ENCODE measurements at places on chromosomes 7 and 10.

DNA sequence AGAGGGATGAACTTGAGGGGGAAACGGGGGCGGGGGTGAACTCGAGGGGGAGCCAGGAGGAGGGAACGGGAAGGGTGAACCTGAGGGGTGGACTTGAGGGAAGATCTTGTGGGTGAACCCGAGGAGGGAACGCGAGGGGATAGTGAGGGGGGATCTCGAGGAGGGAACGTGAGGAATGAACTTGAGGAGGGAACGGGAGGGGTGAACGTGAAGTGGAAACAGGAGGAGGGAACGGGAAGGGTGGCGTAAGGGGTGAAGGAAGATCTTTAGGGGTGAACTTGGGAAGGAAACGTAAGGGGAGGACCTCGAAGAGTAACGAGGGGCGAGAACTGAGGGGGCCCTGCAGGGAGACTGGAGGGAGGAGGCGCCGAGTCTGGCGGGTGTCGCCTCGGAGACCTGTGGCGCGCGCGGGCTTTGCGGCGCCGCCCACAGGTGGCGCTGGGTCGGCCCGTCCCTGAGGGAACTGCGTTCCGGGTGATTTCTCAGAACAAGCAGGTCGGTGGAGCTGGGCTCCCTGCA lies 651 bp downstream of the MYO3A start:
- peak; percentile 5 for DNase-seq

GRCh38 chr7:14759785-14760184 lies 142.8 kb downstream of the DGKB start:
- DNase-seq, result no peak

DNA sequence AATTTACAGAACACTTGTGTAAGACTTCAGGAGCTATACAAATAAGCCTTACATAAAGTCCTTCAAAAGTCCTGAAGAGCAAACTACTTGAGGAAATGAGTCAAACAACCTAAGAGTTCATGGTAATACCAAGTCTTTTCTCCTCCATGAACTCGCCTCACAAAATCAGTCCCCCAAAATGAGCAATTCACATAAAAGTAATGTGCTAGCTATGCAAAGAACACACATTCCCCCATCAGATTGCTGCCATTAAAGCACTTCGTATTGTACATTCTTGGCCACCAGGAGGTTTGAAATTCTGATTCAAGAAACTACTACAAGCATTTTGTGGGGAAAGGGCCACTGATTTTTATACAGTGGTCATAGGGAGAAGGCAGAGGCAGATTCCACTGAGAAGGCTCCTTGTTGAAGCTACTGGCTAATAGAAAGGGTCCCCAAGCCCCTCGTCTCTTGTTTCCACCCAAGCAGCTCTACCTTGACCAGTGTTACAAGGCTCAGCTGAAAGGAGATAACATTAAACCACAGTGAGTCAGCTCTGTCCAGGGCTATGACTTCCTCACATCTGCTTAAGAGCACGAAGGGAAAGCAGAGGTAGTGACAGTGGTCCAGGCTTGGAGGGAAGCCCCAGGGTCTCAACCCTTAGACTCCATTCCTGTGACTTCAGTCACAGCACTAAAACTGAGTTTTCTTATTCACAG lies 115.2 kb upstream of the CDK1 start:
- DNase-seq, result peak; percentile 25

GRCh38 chr10:48378675-48379074 lies 72.2 kb downstream of the MAPK8 start:
- DNase-seq, result no peak

DNA sequence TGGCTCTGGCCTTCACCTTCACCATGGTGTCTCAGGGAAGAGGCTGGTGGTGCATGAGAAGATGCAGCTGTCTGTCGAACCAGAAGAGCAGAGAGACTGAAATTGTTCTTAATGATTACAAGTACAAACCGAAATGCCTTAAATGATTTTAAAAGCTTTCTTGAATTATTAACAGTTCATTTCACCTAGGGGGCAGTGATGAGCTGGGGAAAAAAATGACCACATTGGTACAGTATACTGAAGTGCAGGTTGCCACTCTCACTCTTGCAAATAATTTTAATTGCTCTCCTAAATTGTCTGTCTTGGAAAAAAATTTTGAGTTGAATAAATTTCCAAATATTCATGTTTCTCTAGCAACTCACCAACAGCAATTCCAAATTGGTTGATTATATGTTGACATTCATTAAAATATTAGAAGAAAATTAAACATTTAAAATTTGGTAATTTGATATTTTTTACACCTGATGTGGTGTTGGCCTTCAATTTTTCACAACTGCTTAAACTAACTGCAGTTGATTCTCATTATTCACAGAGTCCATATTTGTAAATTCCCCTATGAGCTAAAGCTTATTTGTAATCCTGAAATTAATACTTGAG lies 692.6 kb downstream of the ZWINT start:
- DNase-seq, result no peak

GRCh38 chr7:27168265-27168947 lies 3.1 kb upstream of the HOXA9 start:
- DNase-seq, result no peak

DNA sequence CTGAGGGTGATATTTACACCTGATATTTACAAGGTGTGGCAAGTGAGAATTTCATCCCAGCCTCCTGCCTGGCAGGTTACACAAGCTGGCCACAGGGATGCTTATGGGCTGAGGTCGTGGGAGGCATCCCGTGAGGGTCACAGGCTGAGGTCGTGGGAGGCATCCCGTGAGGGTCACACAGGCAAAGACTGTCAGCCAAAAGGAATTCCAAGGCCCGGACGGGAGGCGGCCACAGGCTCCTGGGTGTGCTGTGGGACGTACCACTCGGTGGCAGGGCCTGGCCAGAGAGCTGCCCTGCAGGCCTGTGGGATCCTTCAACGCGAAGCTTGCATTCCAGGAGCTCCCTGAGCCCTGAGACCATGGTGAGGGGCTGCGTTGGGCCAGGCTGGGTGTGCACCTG lies 460.6 kb downstream of the DNAJB6 start:
- no peak for DNase-seq

GRCh38 chr10:120521880-120522279 lies 64.9 kb downstream of the PLPP4 start:
- DNase-seq, result no peak

- DNase-seq, result no peak
These were observed 53.1 kb upstream of the NPS start for GRCh38 chr10:127496035-127496434.

GRCh38 chr7:159039716-159040115 lies 105.0 kb downstream of the VIPR2 start:
- no peak for DNase-seq

- no peak for DNase-seq
These were observed 140.2 kb upstream of the CTTNBP2 start for GRCh38 chr7:118013252-118014010.

GRCh38 chr7:112204499-112205342 lies 1.5 kb downstream of the DOCK4 start:
- no peak for DNase-seq

DNA sequence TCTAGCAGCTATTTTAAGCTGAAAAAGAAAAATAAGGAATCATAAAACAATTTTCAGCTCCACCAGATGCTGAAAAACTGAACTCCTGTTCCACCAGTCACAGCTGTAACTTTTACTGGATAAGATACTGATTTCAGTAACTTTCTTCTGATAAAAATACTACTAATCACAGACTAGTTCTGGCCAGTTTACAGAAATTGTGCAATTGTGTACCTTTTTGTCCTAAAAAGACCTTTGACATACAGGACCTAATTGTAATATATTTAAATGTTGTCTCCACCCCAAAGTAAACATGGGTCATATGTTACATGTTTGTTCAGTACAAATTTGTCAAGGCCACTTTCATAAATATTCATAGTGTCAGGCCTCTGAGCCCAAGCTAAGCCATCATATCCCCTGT lies 27.1 kb upstream of the PIP start:
- no peak for DNase-seq

DNA sequence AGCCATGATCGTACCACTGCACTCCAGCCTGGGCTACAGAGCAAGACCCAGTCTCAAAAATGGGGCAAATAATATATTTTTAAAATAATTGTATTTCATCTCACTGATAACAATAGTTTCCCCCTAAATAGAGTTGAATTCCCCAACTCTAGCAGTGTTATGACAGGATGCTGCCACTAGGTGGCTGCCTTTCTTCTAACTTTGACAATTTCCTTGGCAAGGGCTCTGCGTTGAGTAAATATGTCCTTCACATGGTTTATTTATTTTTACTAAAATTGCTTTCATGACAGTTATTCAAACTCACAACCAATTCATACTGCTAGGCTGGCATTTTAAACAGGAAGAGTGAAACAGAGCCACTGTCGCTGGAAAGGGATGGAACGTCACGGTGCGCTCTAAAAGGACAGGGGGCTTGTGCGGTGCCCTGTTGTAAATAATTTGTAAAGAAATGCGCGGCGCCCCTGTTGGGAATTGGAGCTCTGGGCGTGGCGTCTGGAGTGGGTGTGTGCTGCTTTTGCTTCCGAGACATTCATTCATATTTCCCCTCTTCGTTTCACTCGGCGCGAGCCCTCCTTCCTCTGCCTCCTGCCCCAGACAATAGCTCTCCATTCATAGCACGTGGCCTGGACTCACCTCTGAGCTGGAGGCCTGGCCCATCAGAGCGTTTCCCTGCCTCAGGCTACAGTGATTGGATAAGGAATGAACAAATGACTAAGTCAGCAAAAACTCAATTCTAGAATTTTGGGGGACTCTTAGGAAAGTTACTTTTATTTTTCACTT lies 20.5 kb upstream of the PITRM1 start:
- DNase-seq, result peak; percentile 64

DNA sequence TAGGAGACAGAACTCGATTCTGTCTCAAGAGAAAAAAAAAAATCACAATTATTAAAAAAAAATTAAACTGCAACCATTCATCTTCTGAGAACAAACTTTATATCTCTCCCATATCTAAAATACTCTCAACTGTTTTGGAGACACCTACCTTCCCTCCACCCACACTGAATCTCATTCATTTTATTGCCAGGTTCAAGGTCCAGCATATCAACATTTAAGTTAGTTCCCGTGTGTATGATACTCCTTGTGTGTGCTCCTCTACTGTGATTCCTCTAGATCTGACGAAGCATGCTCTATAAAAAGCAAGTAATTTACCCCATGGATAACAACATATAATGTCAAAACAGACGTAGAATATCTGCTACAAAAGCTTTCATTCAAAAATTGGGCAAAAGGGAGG lies 351.8 kb upstream of the SORCS1 start:
- no peak for DNase-seq

- no peak for DNase-seq
These were observed 38.1 kb downstream of the COL13A1 start for GRCh38 chr10:69839696-69840345.

DNA sequence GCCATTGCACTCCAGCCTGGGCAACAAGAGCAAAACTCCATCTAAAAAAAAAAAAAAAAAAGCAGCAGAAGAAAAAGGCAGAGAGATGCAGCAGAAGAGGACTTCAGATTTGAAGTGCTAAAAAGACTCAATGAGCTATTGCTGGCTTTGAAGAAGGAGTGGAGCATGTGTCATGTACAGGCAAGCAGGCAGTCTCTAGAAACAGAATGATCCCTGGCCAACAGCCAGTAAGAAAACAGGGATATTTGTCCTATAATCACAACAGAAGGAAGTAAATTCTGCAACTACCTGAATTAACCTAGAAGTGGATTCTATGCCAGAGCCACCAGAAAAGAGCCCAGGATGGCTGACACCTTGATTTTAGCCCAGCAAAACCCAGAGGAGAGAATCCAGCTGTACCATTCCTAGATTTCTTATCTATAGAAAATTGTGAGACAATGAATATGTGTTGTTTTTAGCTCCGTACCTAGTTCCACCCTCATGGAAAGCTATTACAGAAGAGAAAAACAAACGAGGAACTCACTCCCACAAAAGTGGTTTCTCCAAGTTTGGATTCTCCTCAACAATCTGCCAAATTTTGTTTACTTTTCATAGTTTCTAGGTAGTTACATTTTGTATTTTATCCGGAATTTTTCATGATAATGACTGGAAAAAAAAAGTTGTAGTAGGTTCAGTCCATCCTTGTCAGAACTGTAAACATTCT lies 198.2 kb upstream of the GNAI1 start:
- no peak for DNase-seq

GRCh38 chr7:73970801-73971229 lies 57.2 kb upstream of the ELN start:
- no peak for DNase-seq

GRCh38 chr7:24851786-24852185 lies 94.5 kb upstream of the GSDME start:
- DNase-seq, result peak; percentile 47

- DNase-seq, result no peak
These were observed 470.4 kb upstream of the IGFBP3 start for GRCh38 chr7:46391231-46392201.

GRCh38 chr10:5434017-5434753 lies 21.8 kb downstream of the NET1 start:
- peak; percentile 48 for DNase-seq

DNA sequence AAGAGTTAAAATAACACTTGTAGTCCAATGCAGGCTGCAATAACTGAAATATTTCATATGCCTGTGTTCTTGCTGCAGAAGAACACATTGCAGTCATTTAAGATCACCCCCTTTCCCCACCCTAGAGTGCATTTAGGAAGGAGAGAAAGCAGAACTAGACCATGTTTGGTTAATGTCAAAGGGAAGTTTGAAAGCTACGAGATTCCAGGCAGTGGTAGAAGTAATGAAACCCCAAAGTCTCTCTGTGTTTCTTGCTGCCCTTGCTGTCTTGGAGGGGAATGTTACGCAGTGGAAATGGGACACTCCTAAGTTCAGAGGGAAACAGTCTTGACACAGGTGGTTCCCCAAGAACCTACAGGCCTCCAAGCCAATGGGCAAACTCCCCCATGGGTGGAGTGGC lies 242.9 kb downstream of the PTEN start:
- no peak for DNase-seq

DNA sequence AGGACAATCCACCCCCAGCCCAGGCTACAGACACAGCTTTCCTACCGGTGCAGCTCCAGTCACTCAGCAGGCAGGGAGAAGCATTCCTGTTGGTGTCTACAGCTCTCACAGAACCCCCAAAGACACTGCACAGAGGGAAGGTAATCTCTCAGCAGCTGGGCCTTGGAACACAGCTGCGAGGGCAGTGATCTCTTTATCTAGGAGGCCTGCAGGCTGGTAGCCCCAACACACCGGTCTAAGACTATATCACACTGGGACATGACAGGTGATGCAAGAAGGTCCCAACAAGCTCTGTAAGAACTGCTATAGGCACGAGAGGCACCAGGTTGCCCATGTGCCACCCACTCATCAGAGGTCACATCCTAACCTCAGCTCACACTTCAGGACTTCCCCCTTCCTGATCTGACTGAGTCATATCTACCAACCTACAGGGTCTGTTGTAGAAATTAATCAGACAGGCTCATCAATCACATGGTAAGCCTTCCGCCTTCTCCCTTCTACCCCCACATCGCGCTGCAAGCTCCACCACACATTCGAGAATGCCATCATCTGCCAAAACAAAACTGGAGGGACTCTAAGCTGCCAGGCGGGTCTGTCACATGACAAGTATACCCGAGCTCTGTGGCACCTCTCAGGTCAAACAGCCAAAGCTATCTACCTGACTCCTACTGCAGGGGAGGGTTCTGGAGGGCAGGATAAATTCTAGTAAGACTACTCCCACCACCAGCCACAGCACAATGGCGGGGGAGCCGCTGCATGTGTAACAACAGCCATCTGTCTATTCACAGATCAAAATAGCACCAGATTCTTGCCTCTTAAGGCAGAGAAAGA lies 26.1 kb downstream of the FAM53B start:
- peak; percentile 96 for DNase-seq

All from activated CD4-positive, alpha-beta T cell treated with anti-CD3 and anti-CD28 coated beads, Interleukin-2, amount 50 U/mL, for 16 hours (primary cell).